ENCODE measurements at places on chromosomes 2 and 18.

GRCh38 chr2:29509397-29509796 lies 394.2 kb downstream of the CLIP4 start:
- DNase-seq = no peak

DNA sequence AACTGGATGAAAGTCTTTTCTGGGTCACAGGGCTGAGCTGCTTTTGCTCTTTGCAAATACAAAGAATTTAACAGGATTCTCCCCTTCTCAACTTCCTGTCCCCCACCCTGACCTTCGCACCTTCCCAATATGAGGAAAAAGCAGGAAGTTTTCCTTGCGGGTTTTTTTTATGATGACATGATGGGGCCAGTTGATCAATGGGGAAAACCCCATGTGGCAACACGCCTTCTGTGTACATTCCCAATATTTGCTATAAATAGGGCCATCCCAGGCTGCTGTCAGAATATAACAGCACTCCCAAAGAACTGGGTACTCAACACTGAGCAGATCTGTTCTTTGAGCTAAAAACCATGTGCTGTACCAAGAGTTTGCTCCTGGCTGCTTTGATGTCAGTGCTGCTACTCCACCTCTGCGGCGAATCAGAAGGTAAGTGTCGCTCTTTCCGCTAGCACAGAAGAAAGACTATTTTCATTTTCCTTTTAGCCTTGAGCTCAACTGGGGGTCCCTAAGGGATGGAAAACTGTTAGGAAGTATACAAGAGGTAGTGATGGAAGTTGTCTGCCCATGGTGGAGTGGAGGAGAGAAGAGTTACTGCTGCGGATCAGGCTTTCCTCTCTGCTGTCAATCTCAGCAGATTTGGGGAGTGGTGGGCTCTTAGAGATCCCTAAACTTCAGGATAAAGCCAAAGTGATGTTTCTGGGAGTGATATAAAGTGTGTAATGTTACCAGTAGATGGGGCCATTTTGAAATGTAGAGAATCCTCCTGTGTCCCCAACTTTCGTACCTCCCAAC lies at the start of gene CCL20:
TSS of gene CCL20 (plus strand) at position 281 of the 792 bp plus-strand sequence. CDS start at position 351, 70 bp downstream.
- DNase-seq = no peak

- no peak for DNase-seq
These were observed 194.8 kb downstream of the CD226 start for GRCh38 chr18:69752737-69753380.

DNA sequence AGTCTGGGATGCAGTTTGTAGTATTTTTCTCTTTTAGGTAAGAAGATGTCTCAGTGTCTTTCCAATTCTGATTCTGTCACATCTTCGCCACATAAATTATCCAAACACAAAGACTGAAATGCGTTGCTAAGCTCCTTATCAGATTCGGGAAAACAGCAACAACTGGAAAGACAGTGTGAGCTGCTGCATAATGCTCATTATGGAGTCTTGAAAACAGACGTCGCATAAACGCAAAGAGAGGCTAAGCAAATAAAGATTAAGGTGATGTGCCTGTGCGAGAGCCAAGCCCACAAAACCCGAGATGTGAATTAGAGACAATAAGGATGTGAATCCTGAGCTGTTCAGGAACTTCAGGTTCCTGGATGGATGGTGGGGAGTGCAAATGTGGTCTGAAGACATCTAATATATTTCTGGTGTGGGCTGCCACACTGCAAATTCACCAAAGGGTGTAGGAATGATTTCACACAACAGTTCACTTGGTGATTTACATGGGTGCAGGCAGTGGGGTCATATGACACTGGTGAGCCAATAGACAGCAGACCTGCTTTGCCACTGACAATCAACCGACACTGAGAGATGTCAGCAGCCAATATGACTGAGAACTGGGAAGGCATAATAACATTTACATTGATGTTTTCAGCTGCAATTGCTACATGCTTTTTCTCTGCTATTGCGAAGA lies 195.8 kb downstream of the MTX2 start:
- no peak for DNase-seq

DNA sequence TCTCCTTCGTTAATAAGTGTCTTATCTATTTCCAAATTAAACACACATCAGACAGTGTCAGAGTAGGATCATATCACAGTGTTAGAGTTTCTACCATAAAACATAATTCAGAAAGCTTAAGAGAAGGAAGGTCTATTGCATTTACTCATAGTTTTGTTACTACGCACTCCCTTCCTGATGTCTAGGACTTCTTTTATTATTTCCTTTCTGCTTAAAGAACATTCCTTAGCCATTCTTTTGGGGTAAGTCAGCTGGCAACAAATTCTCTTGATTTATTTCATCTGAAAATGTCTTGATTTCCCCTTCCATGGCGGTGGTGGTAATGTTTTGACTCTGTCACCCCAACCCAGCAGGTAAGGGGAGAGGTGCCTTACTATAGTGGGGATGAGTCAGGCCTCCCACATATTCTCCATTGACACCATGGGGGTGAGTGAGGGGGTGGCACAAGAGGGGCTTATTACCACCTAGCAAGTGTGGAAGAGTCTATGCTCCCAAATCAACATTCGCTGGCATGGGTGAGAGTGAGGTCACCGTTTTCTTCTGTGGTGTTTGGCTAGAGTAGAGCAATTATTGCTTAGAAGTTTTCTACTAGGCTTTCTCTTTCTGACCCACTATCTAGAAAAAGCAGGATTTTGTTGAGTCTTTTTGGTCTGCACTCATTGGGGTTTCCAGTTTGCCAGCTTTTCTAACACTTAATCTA lies 29.9 kb downstream of the ABCB11 start:
- no peak for DNase-seq

GRCh38 chr2:217905395-217905794 lies 97.4 kb downstream of the TNS1 start:
- DNase-seq = no peak

DNA sequence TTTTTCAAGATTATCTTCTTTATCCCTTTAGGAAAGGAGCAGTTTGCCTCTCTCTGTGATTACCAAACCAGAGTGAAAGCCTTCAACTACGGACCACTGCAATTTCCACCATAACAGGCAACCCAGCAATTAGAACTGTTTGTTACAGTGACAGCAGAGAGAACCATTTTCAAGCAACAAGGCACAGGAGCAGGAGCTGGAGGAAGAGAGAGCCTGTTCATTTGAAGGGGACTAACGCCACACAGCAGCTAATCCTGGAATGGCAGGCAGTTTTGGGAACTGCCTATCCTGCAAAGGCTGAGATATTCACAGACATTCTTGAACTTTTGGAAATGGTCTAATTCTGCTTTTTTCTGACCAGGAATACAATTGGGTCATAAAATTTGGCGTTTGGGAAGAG lies 1541.9 kb upstream of the PIK3C3 start:
- DNase-seq = no peak

GRCh38 chr18:68735483-68736343 lies 20.8 kb upstream of the TMX3 start:
- peak; percentile 29 for DNase-seq

GRCh38 chr2:65276609-65277008 lies 49.0 kb downstream of the ACTR2 start:
- no peak for DNase-seq

DNA sequence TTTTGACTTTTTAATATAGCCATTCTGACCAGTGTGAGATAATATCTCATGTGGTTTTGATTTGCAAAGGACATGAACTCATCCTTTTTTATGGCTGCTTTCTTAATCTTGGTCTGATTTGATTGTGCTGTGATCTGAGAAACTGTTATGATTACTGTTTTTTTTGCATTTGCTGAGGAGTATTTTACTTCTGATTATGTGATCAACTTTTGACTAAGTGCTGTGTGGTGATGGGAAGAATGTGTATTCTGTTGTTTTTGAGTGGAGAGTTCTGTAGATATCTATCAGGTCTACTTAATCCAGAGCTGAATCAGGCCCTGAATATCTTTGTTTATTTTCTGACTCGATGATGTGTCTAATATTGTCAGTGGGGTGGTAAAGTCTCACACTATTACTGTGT lies 16.8 kb downstream of the SP140L start:
- DNase-seq = no peak

DNA sequence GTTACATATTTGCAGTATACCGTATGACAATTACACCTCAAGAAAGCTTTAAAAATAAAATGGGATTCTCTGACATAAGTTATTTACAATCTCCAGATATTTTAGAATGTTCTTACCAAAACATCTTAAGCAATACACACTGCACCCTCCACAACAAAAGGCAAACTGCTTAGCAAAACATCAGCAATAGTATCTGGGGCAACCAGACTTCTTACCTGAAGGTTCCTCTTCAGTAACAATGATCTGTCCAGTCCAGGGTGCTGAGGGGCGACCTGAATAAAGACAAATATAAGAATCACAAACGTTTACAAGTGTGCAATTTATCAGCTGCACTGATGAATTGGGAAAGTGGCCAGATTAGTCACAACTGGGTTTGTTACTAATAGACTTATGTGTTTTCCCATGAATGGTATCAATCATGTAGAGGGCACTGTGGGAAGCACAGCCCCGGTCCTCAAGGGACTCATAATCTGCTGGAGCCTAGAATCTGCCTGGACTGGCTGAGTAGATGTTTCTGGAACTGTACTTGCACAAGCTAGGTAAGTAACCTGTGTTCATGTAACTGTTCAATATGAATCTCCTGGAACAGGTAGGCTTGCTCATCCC lies 70.7 kb downstream of the MYOM1 start:
- DNase-seq = no peak

DNA sequence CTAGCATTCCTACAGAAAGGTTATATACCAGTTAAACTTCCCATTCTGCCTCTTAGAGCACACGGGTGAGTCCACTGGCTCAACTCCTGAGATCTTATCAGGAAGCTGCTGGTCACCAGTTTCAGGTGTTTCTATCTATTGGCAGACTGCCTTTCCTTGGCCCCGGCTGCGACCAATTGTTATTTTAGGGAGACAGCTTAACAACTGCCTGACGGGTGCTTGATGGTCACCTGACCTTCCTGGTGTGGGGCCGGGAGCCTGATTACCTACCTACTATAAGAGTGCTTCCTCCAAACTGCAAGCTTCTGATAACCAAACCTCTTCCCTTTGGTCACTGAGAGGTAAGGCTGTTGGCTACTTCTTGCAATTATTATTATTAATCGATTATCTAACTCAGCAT lies 122.1 kb upstream of the XIRP2 start:
- no peak for DNase-seq

DNA sequence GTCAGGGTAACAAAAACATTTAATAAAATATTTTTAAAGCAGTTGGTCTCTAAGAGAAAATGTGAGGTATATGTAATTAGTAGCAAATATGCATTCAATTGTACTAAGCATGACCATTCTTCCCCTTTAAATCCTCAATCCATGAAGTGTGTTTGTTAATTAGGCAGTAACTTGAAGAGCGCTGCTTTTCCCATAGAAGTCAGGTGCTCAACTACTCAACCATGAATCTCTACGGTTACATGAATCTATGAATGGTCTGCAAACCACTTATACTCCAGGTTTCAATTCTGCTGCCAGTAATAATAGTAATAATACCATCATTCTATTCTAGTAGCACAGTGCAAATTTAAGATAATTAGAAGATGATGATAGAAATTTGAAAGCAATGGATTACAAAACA lies 55.8 kb downstream of the SLC8A1 start:
- no peak for DNase-seq

GRCh38 chr2:160632084-160632975 lies 138.7 kb upstream of the RBMS1 start:
- DNase-seq = no peak

DNA sequence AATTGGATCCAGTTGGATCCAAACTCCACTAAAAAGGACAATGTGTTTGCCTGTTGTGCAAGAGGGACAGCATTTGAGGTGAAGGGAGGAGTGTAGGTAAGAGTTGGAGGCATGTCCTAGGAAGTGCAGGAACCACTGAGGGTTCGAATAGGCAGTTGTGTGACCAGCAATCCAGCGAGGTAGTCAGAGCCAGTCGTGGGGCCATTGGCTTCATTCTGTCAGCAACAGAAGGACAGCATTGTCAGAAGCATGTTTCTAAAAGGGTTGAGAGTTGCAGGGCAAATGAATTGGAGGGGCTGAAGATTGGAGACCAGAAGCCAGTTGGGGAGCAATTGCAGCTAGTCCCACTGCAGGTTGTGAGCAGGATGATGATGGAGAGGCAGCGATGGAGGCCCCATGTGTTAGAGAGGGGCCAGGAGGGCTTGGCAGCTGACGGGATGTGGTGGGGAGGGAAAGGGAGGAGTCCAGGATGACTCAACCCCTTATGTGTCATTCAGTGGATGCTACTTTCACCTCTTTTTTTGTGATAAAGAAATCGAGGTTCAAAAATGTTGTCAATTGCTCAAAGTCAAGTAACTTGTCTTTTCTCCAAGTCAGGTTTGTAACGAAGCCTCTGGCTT lies 96.7 kb upstream of the SIX3 start:
- DNase-seq = no peak

DNA sequence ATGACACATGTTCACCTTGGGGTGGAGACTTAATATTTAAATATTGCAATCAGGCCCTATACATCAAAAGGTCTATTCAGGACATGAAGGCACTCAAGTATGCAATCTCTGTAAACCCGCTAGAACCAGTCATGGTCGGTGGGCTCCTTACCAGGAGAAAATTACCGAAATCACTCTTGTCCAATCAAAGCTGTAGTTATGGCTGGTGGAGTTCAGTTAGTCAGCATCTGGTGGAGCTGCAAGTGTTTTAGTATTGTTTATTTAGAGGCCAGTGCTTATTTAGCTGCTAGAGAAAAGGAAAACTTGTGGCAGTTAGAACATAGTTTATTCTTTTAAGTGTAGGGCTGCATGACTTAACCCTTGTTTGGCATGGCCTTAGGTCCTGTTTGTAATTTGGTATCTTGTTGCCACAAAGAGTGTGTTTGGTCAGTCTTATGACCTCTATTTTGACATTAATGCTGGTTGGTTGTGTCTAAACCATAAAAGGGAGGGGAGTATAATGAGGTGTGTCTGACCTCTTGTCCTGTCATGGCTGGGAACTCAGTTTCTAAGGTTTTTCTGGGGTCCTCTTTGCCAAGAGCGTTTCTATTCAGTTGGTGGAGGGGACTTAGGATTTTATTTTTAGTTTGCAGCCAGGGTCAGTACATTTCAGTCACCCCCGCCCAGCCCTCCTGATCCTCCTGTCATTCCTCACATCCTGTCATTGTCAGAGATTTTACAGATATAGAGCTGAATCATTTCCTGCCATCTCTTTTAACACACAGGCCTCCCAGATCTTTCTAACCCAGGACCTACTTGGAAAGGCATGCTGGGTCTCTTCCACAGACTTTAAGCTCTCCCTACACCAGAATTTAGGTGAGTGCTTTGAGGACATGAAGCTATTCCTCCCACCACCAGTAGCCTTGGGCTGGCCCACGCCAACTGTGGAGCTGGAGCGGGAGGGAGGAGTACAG lies 108.1 kb downstream of the XRCC5 start:
- no peak for DNase-seq

GRCh38 chr2:241161646-241162281 lies 11.5 kb downstream of the PPP1R7 start:
- no peak for DNase-seq

- DNase-seq = no peak
These were observed 298.5 kb downstream of the EN1 start for GRCh38 chr2:118548880-118549488.

DNA sequence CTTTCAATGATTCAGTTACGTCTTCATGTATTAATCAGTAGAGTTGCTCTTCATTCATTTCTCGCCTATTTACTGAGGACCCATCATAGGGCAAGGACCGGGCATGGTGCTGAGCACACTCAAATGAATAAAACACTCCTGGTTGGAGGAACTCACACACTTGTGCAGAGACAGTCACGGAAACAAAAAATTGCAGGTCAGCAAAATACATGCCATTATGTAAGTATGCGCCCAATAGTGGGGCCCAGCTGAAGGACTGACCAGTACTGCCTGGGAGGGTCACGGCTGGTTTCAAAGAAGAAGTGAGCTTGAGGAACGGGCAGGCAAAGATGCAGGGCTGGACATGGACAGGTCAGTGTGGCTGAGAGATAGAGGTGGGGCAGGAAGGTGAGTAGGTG lies 102.9 kb downstream of the DDX1 start:
- no peak for DNase-seq

GRCh38 chr2:203759690-203760365 lies 53.4 kb downstream of the CD28 start:
- DNase-seq = no peak
